ENCODE measurements at places on chromosomes 5 and 9.

GRCh38 chr5:93995126-93995621 is 253.8 kb upstream of the POU5F2 start:
- DNase-seq, result no peak

DNA sequence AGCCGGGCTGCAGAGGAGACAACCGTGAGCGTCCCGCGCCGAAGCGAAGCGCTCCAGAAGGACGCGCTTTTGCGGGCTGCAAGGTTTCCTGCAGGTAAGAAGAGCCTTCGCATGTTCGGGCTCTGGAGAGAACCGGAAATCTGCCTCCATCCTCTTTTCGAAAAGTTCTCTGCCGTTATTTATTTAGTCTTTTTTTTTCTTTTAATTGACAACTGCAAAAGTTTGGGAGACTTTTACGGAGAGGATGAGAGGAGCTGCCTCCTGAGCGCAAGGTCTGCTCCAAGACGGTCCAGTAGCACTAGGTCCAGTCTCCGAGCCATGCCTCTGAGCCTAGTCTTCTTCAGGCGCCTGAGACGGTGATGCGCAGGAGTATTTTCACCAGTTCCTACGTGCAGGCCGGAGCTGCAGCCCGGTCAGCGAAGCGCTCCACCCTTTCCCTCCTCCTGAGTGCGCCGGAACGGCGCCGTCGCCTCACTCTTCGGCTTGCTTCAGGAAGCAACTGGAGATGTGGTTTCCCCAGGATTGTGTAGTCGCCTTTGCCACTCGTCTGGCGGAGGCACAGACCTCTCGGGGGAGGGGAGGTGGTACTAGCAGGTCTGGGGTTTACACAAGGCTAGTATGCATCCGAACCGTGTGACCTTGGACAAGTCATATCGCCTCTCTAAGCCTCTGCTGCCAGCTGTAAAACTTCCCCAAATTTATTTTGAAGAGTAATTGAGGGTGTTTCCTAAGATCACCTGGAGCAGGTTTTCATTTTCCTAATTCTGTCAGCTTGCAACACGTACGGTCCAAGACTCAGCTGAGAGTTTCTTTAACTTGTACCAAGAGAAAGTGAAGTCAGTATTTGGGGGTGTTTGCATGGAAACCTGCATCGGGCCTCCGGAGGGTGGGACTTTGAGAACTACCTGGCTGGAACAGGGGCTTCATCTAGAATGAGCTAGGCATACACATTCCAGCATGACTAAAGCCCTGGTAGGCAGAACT is 4.5 kb downstream of the POU4F3 start:
- no peak for DNase-seq

DNA sequence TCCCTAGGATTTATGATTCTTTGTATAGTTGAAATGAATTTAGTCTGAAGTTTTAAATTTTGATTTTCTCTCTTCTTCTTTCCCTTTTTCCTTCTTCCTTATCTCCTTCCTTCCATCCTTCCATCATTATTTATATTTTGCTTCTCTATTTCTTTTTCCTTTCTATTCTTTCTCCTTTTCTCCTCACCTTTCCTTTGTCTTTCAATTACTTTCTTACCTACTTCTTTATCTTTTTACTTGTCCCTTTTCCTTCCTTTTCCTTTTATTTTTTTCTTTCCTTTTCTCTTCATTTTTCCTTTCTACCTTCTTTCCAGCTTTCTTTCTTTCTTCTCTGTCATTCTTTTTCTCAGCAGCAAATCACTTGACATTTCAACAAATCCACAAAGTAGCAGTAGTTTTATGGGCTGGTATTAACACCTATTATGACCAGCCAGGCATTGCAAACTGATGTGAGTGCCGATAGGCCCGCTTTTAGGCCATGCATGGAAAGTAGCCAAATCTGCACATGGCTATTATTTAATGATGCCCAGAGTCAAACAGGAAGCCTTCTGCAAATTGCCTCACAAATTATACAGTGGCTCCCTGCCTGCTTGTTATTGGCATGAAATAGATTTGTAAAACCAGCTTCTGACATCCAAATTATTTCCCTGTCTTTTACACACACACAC is 37.1 kb upstream of the NR3C1 start:
- DNase-seq, result no peak

GRCh38 chr5:133241179-133242092 is 189.6 kb downstream of the HSPA4 start:
- no peak for DNase-seq

DNA sequence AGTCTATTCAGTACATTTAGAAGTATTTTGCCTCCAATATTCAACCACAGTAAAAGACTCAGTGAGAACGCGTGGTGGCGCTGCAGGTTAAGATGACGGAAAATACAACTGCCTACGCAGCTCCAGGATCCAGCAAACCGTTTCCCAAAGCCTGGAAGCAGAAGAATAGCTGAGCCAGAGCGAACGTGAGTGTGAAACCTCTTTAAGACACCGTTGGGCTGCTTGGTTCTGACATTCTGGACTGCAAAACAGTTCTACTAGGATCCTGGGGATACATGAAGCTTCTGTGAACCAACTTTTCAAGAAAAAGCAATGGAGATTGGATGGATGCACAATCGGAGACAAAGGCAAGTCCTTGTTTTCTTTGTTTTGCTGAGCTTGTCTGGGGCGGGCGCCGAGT is at the start of gene PCDHB16:
Gene PCDHB16 (plus strand): TSS at position 140 of the 400 bp plus-strand sequence. CDS start 173 bp downstream, at position 313.
- DNase-seq, result no peak

DNA sequence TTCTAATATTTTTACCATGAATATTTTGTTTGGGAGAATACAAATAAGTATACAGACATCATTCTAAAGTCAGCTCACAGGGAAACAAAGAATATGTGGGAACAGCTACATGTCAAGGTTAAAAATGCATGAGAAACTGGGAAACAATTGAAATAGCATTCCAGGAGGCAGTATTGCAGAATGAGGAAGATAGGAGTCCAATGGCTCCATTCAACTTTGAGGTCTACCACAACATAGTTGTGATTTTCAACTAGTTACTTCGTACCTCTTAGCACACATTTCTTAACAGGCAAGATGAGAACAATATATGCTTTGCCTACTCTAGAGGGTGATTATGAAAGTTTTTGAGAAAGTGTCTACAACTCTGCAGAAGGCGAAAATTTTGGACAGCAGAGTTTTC is 35.2 kb upstream of the CAST start:
- no peak for DNase-seq
